ENCODE measurements at places on chromosomes 7 and 10.

DNA sequence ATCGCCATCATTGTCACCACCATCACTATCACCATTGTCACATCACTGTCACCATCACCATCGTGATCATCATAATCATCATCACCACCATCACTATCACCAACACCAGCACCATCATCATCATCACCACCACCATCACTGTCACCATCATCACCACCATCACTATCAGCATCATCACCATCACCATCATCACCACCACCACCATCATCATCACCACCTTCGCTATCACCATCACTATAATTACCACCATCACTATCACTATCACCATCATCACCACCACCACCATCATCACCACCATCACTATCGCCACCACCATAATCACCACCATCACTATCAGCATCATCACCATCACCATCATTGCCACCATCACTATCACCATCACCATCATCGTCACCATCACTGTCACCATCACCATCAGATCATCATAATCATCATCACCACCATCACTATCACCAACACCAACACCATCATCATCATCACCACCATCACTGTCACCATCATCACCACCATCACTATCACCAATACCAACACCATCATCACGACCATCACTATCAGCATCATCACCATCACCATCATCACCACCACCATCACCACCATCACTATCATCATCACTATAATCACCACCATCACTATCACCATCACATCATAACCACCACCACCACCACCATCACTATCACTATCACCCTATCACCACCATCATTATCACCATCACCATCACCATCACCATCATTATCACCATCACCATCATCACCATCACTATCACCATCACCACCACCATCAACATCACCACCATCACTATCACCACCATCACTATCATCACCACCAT, 6.0 kb upstream of the GNA12 start:
- H3K4me1 ChIP-seq, result no peaks in the 10 kb centered on the region
- H3K27me3 ChIP-seq, result no peaks in the 10 kb centered on the region
- no peak overlapping the region for H3K4me3 ChIP-seq
- H3K36me3 ChIP-seq, result no peaks in the 10 kb centered on the region
- DNase-seq, result no peak

DNA sequence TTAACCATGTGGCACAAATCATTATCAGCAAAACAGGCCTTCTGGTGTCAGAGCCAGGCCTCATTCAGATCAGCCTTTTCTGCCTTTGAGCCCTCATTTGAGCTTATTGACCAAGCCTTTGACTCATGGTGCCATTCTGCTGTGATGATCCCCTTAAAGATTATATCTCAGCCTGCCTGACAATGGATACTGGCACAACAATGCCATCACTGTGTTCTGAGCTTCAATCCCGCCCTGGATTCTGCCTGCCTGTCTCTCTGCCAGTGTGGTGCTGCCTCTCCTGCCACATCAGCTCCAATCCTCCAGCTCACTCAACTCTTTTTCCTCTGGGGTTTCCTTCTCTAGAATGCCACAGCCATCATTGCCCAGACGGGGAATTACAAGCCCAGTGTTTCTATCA, 52.6 kb downstream of the SRI start:
- no peak overlapping the region for H3K27ac ChIP-seq
- H3K4me1 ChIP-seq, result no peaks in the 10 kb centered on the region
- H3K36me3 ChIP-seq, result no peaks in the 10 kb centered on the region
- H3K27me3 ChIP-seq, result no peaks in the 10 kb centered on the region
- no peak overlapping the region for H3K4me3 ChIP-seq
- no peak for DNase-seq

DNA sequence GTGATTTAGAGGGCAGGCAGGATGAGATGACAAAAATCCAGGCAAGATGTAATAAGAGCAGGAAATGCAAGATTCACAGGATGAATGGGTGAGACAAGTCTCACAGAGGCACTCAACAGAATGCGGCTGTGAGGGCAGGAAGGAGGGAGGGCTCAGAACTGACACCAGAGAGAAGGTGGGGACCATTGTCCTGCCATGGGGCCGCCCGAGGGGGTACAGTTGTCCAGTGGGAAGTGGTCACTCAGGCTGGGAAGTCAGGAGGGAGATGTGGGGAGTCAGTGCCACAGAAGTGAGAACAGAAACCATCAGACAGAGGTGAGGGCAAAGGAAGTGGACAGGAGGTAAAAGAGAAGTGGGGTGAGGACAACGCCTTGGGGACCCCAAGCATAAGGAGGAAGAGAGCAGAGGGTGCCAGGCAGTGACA, 8.9 kb downstream of the HIP1 start:
- no peak overlapping the region for H3K4me3 ChIP-seq
- peaks cover 7% of the 10 kb centered on the region for H3K4me1 ChIP-seq
- no peak for DNase-seq
- H3K27ac ChIP-seq, result no peak overlapping the region

- no peak overlapping the region for H3K27ac ChIP-seq
- H3K4me3 ChIP-seq, result no peak overlapping the region
- H3K36me3 ChIP-seq, result no peaks in the 10 kb centered on the region
Observed at GRCh38 chr7:102222445-102222844, 64.2 kb upstream of the SH2B2 start.
